NCI-H1417 (cell line): ENCODE measurements at places on chromosomes 3 and 15.

- no peak for DNase-seq
Observed at GRCh38 chr3:12278566-12278965, 10.3 kb upstream of the PPARG start.

DNA sequence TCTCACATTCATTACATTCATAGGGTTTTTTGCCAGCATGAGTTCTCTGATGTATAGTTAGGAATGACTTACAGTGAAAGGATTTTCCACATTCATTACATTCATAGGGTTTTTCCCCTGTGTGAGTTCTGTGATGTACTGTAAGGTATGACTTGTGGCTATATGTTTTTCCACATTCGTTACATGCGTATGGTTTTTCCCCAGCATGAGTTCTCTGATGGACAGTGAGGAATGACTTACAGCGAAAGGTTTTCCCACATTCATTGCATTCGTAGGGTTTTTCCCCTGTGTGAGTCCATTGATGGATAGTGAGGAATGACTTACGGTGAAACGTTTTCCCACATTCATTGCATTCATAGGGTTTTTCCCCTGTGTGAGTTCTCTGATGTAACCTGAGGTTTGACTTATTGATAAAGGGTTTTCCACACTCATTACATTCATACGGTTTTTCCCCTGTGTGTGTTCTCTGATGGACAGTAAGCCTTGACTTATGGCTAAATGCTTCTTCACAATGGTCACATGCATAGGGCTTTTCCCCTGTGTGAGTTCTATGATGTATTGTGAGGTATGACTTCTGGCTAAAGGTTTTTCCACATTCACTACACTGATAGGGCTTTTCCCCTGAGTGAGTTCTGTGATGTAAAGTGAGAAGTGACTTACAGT, 47.4 kb downstream of the ZNF717 start:
- DNase-seq: no peak

GRCh38 chr3:106184540-106185457, 316.0 kb upstream of the CBLB start:
- DNase-seq: no peak

GRCh38 chr3:2205692-2206091, 107.0 kb downstream of the CNTN4 start:
- no peak for DNase-seq

GRCh38 chr15:75371486-75371885, 3.1 kb upstream of the MAN2C1 start:
- DNase-seq: no peak

GRCh38 chr15:31364301-31365031, 37.8 kb downstream of the KLF13 start:
- peak; percentile 91 for DNase-seq

- no peak for DNase-seq
Observed at GRCh38 chr3:182699550-182700170, 93.6 kb upstream of the ATP11B start.

GRCh38 chr3:72990701-72991395, 5.8 kb upstream of the PPP4R2 start:
- DNase-seq: no peak

DNA sequence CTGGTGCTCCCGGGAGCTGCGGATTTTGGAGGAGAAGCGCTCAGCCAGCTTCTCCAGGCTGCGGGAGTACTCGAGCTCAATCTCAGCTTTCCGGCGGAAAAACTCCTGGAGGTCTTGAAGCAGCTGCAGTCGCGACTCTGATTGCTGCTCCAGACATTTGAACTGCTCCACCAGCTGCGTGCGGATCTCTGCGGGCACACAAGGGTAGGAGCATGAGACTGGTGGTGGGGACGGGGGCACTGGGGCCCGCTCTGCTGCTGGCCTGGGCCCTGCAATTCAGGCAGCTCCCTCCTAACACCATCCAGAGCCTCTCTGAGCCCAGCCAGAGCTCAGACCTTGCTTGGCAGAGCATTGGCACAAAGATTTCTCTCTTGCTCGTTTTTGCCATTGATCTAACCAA, 124.7 kb downstream of the SRGAP3 start:
- no peak for DNase-seq

DNA sequence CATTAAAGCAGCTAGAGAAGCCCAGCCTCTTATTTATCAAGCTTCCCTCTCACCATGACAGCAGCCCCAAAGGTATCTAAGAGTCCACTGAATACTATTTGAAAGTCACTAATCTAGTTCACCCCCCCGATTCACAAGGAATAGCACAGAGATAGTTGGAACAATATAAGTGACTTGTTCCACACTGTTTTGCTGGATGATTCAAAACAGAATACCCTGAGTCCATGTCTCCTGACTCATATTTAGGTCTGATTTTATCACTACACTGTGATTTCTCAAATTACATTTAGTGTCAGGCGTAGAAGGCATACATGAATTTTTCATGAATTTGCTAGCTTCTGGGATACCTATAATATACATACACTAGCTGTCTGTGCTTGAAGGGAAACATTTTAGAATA, 18.7 kb upstream of the EOGT start:
- DNase-seq: no peak

DNA sequence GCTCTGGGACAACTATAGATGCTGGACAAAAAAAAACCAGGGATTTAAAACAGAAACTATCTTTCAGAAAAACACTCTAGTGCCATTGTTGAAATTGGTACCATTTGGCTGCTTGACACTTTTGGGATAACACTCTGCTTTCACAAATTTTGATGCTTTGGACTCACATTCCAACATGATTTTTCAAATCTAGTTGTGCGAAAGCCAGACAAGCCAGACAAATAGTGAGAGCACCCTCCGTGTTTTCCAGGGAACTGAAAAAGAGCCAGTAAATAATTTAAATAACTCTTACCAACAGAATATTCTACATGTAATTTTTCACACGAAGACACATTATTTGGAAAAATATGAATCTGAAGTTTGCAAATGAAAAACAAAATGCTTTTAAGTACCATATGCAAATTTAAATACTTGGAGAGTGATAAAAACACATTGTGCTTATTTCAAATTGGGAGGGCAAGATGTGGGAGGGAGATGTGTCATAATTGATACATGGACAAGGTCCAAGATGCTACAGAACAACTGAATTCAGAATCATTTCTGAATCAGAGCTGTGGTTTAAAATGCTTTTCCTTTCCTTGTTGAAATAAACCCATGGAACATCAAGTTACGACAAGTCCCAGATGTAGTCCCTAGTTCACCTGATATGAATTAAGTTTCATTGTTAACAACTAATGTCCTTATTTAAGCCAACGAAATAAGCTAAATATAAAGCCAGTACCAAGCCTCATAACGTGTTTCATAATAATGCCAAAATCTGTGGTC, 144.2 kb upstream of the SOX2 start:
- DNase-seq: no peak

GRCh38 chr3:191361456-191361855, 31.1 kb upstream of the UTS2B start:
- DNase-seq: no peak

- DNase-seq: no peak
Observed at GRCh38 chr3:42349765-42350594, 60.4 kb downstream of the LYZL4 start.

DNA sequence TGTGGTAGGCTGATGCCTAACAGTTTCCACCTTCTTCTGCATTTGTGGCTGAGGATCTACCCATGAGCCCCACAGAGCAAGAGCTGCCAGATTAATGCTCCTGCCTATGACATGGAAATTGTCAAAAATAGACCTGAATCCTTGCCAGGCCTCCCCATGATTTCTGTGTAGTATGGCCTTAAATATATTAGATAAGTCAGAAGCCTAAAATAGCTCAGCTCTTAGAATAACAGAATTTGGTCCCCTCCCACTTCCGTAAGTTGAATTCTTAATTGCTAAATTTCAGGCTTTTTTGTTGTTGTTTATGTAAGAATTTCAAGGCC, 129.0 kb downstream of the SERPINI1 start:
- no peak for DNase-seq

GRCh38 chr3:13353506-13353905, 66.6 kb downstream of the NUP210 start:
- no peak for DNase-seq

- DNase-seq: no peak
Observed at GRCh38 chr3:189094539-189094938, 77.2 kb upstream of the TPRG1 start.

DNA sequence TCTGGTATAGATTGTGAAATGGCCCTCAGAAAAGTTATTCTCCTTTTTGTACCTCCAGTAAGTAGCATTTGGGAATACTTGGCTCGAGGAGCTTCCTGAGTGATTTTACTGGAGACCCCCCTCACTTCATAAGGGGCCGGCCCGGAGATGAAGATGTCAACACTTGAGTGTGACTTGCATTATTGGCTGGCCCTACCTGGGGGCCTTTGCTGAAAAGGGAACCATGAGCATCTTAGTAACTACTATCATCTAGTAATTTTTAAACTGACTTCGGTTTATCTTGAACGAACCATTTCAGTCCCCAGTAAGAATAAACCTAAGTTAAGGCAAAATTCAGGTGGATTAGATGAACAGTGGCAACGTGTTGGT, 1.3 kb downstream of the FAIM start:
- DNase-seq: no peak

GRCh38 chr3:4460334-4460733, 6.7 kb downstream of the SUMF1 start:
- DNase-seq: no peak

DNA sequence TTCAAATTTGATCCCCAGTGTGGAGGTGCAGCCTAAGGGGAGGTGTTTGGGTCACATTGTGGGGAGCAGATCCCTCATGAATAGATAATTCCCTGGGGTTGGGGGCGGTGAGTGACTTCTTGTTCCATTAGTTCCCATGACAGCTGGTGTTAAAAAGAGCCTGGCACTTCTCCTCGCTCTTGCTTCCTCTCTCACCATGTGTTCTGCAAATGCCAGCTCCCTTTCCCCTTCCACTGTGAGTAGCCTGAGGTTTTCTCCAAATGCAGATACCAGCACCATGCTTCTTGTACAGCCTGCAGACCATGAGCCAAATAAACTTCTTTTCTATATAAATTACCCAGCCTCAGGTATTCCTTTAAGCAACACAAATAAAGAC, 23.1 kb downstream of the RIOX2 start:
- no peak for DNase-seq

- no peak for DNase-seq
Observed at GRCh38 chr3:51932471-51933370, 9.0 kb downstream of the RRP9 start.

DNA sequence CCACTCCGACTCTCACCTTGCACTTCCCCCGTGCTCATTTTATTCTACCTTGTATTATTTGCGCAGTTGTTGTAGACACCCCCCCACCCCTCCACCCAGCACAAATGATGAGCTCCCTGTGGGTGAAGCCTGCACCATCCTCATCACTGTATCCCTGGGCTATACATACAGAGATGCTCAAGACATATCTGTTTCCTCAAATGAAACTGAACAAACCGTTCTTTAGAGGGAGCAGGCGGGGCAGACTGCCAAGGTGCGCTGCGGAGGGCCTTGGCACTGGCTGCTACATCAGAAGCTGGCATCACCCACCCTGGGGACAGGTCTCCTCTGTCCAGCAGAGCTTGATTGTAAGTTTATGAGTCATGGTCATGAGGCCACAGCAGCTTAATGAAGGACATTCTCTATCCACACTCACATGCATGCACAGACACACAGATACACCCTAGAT, 29.0 kb downstream of the ADCY5 start:
- no peak for DNase-seq

DNA sequence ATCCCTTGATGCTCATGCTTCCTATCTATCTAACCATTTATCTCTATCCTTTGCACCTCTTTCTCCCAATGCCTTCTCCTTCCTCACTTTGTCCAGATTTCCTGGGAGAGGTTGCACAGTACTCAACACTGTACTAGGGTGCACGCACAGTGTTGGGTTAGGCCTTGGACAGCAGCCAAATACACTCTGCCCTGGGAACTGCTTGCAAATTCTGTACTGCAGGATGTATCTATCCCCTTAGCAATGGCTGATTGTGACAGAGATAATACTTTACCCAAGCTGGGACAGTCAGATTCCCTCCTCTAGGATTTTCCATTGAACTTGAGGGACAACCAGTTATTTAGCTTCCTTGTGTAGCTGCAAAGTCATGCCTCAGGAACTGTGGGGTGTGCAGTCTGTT, 113.3 kb downstream of the IL20RB start:
- no peak for DNase-seq

- DNase-seq: no peak
Observed at GRCh38 chr3:149934524-149934923, 36.2 kb downstream of the PFN2 start.

DNA sequence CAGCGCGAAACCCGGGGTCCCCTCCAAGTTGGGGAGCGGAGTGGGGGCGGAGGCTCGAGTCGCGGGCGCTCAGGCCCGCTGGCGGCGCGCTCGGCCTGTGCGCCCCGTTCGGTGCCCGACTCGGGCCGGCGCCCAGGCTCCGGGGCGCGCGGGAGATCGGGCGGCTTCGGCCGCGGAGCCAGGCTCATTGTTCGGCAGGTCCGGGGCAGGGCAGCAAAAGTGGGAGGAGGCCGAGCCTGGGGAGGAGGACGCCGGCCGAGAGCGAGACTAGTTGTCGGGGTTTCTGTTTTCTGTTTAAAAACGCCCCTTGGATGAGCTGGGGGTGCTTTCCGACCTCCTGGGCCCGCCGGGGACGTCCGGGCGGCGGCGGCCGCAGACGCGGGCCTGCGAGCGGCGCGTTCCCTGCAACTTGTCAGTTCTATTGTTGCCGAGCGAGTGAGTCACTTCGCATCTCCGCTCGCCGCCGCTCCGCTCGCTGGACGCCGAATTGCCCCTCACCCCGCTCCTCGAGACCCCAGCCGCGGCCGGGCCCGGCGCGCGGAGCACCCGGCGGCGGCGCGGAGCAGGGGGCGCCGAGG, 676 bp downstream of the TCF12 start:
- DNase-seq: peak; percentile 83

DNA sequence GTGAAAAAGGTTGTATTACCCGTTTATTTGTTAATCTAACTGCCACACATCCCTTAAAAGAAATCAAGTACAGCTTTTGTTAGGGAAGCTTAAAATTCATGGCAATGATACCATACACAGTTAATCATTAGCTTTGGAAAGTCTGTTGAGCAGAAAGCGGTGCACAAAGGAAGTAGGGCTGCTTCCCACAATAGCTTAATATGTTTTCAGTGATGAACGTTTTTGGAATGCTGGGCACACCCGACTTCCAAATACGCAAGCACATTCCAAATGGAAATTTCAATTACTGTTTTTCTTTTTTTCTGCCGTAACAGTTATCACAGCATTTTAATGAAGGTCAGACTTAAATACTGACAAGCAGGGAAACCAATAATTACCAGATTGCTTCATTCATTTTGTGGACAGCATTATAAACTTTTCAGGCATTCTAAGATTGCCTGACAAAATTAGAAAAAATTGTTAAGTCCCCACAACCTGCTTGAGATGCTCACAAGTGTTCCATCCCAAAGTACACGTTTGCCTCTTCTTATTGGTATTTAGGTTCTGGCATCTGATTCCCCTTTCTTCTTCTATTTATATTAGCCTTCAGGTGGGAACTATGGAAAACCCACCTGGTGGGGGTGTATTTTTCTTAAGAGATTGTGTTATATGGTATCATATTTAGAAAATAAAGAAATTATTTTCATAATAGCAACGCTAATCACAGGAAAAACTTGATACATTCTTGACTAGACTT, 1.1 kb upstream of the ECT2 start:
- DNase-seq: peak; percentile 41

- no peak for DNase-seq
Observed at GRCh38 chr3:63400246-63400860, 122.2 kb downstream of the SYNPR start.
